ENCODE measurements at places on chromosomes 6 and 20.

- DNase-seq, result no peak
Measured at GRCh38 chr6:51330971-51331370, 512.3 kb downstream of the TFAP2B start.

DNA sequence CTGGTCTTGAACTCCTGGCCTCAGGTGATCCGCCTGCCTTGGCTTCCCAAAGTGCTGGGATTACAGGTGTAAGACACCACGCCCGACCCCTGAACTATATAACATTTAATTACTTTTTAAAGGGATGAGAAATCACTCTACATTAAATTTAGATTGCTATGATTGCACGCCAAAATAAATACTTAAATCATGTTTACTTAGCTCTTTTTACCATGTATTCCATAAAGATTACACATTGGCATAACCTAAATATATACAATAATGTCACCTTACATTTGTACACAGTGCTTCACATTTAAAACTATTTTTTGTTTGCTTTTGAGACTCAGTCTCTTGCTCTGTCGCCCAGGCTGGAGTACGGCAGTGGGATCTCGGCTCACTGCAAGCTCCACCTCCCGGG, 86.4 kb downstream of the IRAK1BP1 start:
- DNase-seq, result no peak

- DNase-seq, result no peak
Measured at GRCh38 chr20:62531046-62531838, 55.4 kb upstream of the GATA5 start.

DNA sequence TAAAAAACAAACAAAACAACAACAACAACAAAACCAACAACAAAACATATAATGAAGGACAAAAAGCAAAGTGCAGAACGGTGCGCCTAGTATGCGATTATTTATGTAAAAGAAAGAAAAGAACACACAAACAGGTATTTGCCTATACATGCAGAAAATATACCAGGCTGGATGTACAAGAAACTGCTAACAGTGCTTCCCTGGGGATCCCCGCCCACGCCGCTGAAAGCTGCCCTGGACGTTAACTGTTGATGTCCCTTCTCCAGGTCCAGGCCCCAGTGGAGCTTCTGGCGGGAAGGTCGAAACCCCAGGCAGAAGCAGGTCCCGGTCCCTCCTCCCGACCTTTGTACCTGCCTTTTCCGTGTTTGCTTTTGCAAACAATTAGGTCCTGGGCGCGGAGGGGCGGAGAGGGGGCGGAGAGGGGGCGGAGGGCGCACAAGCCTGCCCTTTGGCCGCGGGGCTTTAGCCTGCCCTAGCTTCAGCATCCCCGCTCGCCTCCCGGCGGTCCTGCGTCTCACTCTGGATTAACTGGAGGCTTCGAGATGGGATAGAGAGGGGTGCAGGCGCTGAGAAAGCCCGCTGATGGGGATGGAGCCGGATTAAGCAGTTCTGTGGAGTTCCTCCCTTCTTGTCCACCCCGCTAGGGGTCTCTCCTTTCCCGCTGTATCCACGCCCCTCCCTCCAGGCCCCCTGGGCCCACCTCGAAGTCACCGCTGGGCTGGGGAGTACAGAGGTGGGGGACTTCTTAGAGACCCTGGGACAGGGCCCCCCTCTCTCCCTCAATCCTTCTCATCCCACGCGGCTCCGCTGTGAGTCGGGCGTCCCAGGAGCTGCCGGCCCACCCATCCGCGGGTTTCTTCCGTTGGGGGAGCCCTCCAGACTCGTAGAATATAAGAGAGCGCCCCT, 8.2 kb upstream of the AHCY start:
- DNase-seq, result no peak

DNA sequence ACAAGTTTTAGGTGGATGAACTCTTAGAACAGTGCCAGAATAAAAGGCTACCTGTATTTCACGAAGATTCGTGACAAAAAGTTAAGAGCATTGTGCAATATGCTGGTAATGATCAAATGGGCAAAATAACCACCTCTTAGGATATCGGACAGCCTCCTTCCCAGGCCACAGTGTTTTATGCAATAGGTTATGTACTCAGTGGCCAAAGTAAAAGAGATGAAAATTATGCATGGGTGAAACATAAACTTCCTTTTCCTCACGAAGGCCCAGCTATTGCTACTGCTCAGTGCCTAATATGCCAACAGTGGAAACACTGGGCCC, 153.6 kb upstream of the SIM1 start:
- no peak for DNase-seq

DNA sequence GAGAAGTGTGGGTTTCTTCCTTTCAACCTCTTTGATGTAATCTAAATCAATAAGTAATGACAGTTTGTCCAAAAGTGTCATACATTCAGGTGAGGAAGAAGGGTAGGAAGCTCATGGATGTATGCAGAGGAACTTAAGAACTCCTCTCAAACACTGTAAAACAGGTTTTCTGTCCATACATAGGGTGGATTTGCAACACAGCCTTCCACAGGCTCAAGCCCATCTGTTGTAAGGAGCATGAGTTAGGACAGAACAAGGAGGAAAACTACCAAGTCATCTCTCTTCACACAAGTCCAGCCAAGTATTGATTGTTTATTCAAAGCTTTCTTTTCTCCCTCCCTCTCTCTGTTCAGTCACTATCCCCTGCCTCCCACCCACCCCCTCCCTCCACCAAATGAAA, 49.0 kb upstream of the CDYL start:
- DNase-seq, result no peak

- DNase-seq, result no peak
Measured at GRCh38 chr20:15339264-15339663, 1001.9 kb upstream of the FLRT3 start.

GRCh38 chr6:38154731-38155130, 335.2 kb downstream of the ZFAND3 start:
- no peak for DNase-seq

GRCh38 chr6:157433678-157434081, 52.7 kb downstream of the ZDHHC14 start:
- no peak for DNase-seq

- no peak for DNase-seq
Measured at GRCh38 chr20:63246490-63247288, 7.6 kb downstream of the NKAIN4 start.

DNA sequence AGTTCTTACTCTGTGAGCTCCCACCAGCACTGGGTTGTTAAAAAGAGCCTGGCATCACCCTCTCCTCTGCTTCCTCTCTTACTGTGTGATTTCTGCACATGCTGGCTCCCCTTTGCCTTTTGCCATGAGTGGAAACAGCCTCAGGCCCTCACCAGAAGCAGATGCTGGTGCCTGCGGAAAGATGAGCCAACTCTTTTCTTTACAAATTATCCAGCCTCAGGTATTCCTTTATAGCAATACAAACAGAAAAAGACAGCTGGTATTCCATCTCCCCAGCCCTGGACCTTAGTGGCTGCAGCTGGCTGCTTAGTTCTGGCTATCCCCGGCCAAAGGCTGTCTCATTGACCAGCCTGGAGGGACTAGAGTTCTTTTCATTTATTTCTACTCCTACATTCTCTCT, 129.1 kb downstream of the IMPG1 start:
- DNase-seq, result no peak

GRCh38 chr6:36329798-36330291, 6.8 kb downstream of the BNIP5 start:
- DNase-seq, result no peak

DNA sequence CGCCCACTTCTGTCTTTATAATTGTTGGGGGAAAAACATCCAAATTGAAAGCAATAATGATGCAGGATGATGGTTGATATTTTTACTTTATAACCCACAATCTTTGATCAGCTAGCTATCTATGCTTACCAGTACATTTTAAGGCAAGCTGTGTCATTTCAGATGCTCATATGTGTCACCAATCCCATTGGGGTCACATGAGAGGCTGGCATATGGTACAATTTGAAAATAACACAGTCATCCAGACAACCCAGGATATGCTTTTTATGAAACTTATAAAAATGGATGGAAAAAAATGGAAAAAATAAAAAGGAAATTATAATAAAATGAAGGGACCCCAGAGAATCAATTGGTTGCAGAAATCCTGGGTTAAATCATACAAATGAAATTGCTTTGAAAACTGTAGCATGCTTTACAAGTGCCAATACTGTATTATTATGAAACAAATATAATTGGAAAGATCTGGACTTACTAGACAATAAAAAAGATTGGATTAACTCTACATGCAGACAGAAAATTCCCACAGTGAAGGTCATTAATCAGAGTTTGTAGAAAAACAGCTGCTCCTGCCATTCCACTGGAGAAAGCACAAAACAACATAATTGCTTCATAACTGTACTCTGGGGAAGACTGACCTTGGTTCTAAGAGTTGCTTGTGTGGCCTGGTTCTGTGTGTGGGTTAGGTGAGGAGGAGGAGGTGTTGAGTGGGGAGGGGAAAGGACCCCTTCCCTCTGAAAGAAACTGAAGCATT, 13.3 kb upstream of the PRIM2 start:
- no peak for DNase-seq

DNA sequence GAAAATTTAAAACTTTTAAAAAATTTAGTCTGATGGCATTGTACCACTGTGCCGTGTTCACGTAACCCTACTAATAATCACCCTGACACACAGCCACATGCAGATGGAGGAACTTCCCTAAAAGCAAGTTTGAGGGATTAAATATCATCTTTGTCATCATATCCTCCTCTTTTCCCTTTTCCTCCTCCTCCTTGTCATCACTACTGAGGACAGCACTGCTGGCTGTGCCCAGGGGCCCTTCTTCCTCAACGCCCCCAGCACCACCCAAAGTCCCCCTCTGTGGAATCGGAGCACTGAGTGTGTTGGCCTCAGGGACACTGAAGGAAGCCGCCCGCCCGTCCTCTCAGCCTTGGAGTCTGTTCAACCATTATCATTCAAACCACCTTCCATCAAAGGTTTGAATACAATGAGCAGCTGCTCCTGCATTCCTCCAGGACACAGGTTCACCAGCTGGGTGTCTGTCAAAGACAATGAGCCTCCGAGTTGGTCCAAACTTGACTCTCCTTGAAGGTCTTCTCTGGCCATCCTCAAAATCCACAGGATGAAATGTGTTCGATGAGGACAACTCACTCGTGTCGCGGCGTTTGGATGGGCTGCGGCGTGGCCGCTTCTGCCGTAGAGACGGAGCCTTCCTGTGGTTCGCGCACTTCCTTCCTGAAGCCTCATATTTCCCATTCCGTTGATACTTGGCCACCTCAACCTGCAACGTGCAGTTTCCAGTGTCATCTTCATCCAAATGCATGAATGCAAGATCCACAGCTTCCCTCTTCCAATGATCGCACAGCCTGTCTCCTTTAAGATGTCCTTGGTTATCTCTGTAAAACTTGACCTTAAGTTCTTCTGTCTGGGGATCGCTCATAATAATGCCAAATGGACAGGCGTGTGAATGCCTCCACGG, 23.3 kb downstream of the NQO2 start:
- peak; percentile 37 for DNase-seq

GRCh38 chr6:135030532-135031178, 24.0 kb downstream of the HBS1L start:
- no peak for DNase-seq

GRCh38 chr20:23143098-23143497, 57.0 kb upstream of the CD93 start:
- DNase-seq, result no peak

- DNase-seq, result no peak
Measured at GRCh38 chr20:9130521-9130920, 61.6 kb downstream of the PLCB4 start.

- DNase-seq, result no peak
Measured at GRCh38 chr6:14119784-14120183, 2.2 kb downstream of the CD83 start.

DNA sequence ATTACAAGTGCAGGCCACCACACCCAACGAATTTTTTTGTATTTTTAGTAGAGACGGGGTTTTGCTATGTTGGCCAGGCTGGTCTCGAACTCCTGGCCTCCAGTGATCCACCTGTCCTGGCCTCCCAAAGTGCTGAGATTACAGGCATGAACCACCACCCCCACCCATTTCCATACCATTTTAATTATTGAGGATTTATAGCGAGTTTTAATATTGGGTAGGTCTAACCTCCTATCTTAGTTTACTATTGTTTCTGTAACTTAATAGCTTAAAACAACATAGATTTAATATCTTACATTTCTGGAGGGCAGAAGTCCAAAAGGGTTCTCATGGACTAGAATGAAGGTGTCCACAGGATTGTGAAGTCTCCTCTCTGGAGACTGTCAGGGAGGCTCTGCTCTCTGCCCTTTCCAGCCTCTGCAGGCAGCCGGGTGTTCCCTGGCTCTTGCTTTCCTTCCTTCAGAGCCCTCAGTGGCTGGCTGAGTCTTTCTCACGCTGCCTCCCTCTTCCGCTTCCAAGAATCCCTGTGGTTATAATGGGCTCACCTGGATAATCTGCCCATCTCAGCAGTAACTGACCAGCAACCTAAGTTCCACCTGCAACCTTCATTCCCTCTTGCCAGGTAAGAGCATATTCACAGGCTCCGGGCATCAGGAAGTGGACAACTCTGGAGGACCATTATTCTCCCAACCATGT, 18.6 kb upstream of the BCAS4 start:
- no peak for DNase-seq

- no peak for DNase-seq
Measured at GRCh38 chr20:37343994-37344355, 2.0 kb upstream of the SRC start.

DNA sequence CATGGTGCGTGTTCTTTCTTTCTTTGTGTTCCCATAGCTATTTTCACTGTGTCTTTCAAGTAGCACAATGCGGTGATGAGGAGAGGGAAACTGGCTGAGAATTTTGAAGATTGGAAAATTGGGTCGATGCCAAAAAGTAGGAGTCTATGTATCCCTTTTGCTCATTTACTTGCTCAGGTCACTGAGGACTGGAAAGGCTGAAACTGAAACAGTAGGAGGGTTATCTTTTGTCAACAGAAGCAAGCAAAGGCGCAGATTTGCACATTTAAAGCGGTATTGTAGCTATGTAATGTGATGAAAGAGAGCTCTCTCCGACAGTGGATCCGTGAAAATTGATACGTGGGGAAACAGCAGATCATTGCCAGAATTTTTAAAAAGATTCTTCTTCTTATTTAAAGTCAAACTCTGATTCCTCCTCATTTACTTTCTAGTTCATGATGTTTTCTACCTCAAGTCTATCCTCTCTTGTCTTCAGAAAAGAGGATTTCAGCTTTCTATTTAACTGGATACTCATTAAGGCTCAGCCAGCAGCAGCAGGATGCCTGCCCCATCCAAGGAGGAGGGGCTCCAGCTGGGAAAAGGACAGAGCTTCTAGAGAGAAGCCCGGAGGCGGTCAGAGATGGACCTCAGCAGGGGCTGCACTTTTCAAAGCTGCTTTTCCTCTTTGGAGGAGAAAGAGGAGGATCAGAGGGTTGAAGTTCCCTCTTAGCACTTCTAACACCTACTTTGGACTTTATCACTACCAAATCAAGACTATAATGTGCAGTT, 15.9 kb upstream of the FYN start:
- no peak for DNase-seq

DNA sequence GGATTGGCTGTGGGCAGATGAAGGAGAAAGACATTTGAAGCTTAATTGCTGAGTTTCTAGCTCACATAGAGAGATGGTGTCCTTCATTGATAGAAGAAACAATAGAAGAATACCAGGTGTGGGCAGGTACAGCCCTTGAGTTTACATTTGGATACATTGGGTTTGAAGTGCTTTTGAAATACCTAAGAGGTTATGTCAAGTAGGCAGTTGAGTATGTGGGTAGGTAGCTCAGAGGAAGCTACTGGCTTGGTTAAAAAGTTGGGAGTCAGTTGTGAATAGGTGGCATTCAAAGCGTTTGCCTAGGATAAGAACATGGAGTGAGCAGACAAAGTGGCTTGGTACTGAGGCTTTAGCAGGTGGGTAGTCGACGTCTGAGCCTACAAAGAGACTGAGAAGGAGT, 25.0 kb downstream of the NDUFAF5 start:
- DNase-seq, result no peak
